ENCODE measurements at places on chromosomes 2 and 18.

DNA sequence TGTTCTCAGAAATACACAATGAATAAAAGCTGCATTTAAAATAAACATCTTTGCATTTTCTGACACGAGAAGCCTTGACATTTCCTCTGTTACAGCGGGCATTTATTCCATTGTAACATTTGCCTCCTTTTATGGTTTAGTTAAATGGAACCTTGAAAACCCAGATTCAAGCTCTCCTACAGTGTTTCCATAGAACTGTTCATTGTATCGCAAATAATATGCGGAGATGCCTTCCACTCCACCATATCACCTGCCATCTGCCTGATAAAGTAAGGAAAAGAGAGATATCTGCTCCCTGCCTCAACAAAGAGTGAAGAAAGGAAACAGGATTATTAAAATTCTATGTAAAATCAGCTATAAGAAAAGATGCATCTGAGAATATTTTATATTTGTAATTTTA, 69.8 kb downstream of the CDH19 start:
- no peak for DNase-seq

GRCh38 chr2:44802777-44803424, 138.6 kb upstream of the SIX3 start:
- DNase-seq: no peak

DNA sequence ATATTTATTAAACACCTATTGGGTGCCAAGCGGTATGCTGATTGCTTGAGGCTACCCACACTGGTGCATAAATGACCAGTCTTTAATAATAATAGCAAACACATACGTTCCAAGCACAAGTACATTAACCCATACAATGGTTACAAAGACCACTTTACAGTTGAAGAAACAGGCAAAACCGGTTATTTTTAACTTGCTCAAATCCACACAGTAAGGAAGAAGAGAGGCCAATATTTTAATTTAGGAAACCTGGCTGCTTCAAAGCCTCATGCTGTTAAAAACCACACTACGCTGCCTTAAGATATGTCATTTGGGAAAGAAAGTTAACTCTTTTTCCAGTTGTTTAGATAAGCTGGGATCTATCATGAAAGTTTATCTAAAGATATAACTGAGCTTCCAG, 2.4 kb upstream of the IMPA2 start:
- DNase-seq: no peak

DNA sequence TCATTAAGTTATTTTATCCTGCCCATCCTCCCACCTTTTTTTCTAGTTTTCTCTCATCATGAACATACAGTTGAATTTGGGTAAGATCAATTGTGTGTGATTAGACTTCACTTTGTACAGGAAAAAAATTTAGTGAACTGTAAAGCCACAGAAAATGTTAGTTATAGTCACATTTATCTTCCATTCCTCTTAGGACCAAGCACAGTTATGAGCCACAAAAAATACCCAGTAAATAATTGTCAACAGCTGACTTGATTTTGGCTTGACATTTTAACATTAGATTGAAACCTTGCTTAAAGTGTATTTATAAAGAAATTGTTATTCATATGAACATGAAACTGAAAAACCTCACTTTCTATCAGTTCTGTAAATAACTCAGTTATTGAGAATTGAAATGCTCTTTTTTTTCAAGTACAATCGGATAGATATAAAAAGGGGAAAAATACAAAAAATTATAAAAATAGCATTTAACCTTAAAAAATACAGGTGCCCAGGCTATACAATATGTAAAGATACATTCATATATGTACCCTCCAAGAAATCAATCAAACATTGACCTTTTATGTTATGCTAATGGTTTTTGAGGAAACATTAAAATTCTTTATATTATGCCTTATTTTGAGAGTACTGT, 389.5 kb upstream of the NRP2 start:
- no peak for DNase-seq

GRCh38 chr2:225282858-225283710, 116.4 kb upstream of the NYAP2 start:
- no peak for DNase-seq

DNA sequence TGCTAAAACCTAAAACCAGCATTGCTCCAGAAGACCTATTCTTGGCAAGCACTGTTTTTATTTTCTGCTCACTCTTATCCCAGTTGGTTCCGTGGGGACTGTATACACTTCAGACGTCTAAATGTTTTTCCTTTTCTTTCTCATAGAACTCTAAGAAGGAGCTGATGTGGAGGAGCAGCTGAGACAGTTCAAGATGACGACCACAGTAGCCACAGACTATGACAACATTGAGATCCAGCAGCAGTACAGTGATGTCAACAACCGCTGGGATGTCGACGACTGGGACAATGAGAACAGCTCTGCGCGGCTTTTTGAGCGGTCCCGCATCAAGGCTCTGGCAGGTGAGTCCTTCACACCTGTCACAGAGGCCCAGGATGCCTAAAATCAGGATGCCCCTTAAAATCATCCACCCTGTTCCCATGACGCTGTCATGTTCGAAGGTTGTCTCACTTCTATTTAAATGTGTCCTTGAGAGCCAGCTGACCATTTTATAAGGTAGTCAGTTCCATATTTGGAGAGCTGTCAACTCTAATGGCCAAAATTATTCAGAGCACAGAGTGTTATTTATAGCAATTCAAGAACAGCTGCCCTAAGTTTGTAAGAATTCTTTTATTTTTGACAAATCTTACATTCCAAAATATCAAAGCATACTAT, 70.2 kb downstream of the SPTBN1 start:
- no peak for DNase-seq

GRCh38 chr2:214899751-214900150, 90.3 kb upstream of the BARD1 start:
- no peak for DNase-seq

GRCh38 chr2:238330391-238330790, 10.1 kb downstream of the TRAF3IP1 start:
- DNase-seq: no peak

DNA sequence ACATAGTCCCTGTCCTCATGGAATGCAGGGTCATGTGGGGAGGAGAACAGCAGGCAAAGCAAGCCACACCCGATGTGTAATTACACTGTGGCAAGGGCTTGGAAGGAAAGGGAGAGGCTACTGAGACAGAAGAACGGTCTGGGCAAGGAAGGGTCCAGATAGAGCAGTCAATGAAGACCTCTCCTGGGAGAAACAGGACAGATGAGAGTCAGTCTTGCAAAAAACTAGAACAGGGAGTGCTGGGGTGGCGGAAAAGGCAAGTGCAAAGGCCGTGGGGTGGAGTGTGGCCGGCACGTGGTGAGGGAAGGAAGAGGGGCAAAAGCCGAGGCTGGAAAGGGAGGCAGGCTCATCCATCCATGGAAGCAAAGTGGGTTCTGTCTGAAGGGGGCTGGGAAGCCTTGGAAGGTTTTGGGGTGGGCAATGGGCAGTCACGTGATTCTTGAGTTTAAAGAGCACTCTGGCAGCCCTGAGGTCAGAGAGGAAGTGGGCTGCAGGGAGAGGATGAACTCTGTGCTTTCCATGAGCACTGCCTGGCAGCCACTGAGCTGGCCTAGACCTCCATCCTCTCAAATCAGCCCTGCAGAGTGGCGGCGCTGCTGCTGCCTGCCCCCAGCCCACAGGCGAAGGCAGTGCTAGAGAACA, 182.2 kb downstream of the INHBB start:
- DNase-seq: no peak

- no peak for DNase-seq
These were observed 18.9 kb downstream of the LTBP1 start for GRCh38 chr2:32965523-32966171.

- DNase-seq: no peak
These were observed 230.7 kb downstream of the ZNF516 start for GRCh38 chr18:76264198-76264875.

- DNase-seq: no peak
These were observed 48.9 kb upstream of the LYPD6 start for GRCh38 chr2:149281441-149281840.

- DNase-seq: no peak
These were observed 413.6 kb downstream of the CDH2 start for GRCh38 chr18:27763341-27763740.

GRCh38 chr18:28808373-28808772, 631.4 kb upstream of the CDH2 start:
- no peak for DNase-seq

DNA sequence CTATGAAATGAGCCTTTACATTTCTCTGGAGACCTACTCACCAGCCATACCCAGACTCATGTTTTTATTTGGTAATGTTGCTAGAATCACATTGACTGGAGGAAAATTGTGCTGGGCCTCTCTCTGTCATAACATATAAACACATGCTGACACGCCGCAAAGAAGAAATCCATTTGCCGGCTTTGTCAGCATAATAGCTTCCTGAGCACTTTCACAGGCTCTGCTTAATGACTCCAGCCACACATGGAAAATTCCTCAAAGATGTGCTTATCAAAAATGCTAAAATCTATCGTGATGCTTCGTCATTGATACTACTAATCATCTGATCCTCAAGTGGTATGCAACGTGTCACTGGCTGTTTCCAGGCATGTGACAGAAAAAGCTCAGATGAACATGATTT, 63.1 kb downstream of the RND3 start:
- no peak for DNase-seq

- DNase-seq: no peak
These were observed 102.7 kb downstream of the SMIM21 start for GRCh38 chr18:75324686-75325257.

GRCh38 chr2:8847400-8847799, 10.0 kb upstream of the KIDINS220 start:
- no peak for DNase-seq

DNA sequence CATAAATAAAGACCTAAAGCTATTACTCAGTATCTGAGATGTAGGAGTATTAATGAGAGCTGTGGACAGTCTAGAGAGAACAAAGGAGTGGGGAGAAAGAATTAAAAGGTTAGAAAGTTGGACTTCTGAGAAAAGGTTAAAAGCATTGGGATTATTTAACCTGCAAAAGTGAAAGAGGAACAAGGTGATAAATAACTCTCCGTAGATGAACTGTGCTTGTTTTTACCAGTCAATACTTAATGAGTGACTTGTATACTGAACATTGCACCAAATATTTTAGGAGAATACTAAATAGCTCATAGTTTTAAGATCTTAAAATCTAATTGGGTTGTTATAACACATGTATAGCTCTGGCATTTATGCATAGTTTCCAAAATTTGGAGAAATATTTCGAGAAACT, 137.5 kb downstream of the GPD2 start:
- DNase-seq: no peak

DNA sequence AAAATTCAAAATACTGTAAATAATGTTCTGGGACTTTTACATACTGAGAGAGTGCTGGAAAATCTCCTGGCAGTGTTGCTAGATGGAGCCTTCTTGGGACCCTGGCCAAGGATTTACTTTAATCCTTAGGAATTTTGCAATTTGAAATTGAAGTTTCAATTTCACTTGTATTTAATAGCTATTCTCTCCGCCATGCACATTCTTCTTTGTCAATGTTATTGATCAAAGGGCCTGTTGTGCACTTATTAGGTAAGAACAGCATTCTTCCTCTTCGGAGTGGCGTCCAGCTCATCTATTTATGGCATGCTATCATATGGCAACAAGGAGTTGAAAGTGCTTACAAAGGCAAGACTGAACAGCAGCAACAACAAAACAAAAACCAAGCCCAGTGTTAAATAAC, 40.1 kb upstream of the SOS1 start:
- no peak for DNase-seq

DNA sequence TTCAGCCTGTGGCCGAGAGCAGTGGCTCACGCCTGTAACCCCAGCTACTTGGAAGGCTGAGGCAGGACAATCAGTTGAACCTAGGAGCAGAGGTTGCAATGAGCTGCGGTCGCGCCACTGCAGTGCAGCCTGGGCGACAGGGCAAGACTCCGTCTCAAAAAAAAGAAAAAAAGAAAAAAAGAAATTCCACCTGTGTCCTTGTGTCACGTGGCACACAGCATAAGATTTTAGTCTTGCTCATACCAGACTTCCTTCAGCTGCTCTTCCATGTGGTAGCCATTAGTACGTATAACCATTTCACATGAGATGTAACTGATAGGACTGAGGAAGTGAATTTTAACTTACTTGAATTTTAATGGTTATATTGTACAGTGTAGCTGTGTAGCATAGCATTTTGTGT, 4.0 kb downstream of the NOP58 start:
- no peak for DNase-seq

DNA sequence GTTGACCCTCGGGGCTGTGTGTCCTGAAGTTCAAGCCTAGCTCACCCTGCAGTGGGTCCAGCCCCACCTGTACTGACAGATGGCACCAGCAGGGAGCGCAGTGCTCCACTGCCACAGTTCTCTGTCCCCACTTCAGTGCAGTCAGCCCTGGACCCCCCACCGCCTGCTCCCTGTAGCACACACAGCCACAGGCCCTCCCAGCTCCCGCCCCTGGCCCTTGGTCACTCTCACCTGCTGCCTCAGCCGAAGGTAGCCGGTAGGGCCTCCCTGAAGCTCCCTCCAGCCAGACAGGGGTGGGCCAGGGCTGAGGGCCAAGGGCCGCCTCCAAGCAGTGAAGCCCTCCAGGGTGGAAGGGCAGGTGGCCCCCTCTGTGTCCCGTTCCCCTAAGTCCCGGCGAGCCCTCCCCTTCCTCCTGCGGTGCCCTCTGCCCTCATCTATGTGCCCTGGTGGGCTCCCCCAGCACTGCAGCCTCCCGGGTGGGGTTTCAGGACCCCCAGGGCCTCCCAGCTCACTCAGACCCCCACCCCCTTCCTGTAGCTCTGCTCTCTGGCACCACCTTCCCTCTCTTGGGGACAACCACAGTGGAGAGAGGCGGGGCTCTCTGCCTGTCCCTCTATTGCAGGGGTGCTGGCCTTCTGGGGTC, 10.8 kb upstream of the ALPP start:
- DNase-seq: no peak

DNA sequence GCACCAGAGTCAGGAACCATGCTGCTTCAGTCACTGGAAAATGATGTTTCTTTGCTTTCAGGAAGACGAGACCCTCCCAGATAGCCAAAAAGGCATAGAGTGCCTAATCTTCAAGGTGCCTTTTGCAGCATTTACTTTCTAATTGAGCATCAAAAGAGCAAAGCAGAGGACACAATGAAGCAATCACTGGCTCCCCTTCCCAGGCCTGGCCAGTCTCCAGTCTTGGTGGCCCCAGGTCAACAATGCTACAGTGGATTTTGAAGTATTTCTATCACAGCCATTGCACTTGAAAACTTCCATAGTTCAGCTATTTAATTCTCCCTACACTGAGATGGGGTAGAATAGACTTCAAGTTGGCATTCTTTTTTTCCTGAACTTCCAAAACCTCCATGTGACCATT, 15.4 kb downstream of the ZBTB7C start:
- DNase-seq: no peak

GRCh38 chr2:172109988-172110811, 7.5 kb upstream of the DLX2 start:
- DNase-seq: no peak

DNA sequence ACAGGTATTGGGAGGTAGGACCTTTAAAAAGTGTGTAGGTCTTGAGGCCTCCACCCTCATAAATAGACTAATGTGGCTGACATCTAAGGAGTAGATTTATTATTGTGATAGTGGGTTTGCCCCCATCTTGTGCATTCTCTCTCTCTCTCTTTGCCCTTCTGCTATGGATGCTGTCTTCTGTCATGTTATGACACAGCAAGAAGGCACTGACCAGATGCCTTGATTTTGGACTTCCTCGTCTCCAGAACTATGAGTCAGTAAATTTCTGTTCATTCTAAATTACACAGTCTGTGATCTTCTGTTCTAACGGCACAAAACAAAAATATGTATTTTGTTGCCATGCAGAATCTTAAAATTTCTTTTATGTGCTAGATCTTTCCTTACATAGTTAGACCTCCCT, 66.9 kb downstream of the ATAD2B start:
- no peak for DNase-seq

- DNase-seq: no peak
These were observed 499.2 kb downstream of the CNTNAP5 start for GRCh38 chr2:124524155-124524915.
